ENCODE measurements at places on chromosomes 6 and 20. TPM values are rescaled to one million over a fixed set of nuclear protein-coding genes. Genes with fewer than 3 reads are reported as not detected.

PLEKHG1 gene
- total RNA-seq: 2.9 TPM

PRSS35 gene
- not detected for total RNA-seq

C20orf204 gene
- total RNA-seq: 3.7 TPM

SIRPD gene
- not detected for total RNA-seq

- DNase-seq: no peak
Observed at GRCh38 chr6:151058021-151058733, 181.6 kb upstream of the AKAP12 start.

- DNase-seq: no peak
Observed at GRCh38 chr6:149698175-149698574, 19.7 kb downstream of the LATS1 start.

DNA sequence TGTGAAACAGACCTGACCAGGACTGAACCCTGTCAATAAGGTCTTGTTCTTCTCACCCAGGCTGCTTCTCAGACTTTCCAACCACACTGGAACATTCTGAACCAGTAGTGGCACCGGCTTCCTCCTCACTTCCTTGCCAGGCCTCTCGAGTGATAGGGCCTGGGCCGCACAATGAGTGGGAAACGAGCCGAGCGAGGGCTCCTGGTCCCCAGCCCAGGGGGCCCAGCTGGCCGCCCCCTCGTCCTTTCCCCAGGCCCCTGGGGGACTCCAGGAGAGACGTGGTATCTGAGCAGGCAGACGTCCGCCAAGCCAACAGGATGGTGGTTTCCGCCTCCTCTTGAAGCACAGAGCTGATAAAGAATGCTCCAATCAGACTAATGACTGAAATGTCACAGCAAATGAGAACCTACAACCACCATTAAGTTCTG, 117.9 kb downstream of the GMDS start:
- peak; percentile 12 for DNase-seq

- DNase-seq: peak; percentile 82
Observed at GRCh38 chr6:108557494-108558371, 3.0 kb upstream of the FOXO3 start.

- no peak for DNase-seq
Observed at GRCh38 chr20:15507151-15507550, 1066.1 kb downstream of the KIF16B start.

- no peak for DNase-seq
Observed at GRCh38 chr20:9573335-9574151, 59.2 kb downstream of the LAMP5 start.

- DNase-seq: no peak
Observed at GRCh38 chr6:119322034-119322433, 27.5 kb downstream of the MAN1A1 start.

- no peak for DNase-seq
Observed at GRCh38 chr6:33702345-33702977, 9.0 kb downstream of the UQCC2 start.

GRCh38 chr6:9851541-9852380, 563.1 kb downstream of the TFAP2A start:
- no peak for DNase-seq

DNA sequence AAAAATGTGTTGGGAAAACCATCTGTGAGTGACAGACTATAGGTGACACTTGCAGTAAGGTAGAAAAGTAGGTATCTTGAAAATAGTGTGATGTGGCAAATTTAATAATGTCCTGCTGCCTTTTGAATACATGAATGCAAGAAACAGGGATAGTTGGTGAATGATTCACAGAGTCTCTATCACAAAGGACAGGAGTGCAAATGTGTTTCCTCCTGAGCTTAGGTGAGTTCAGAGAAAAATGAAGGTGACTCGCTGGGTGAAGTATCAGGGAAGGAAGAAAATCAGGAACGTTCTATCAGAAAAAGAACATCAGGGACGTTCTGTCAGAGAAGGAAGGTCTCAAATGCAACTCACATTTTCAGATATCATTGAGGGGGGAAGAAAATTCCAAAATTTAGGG, 557.8 kb upstream of the SLC35B3 start:
- DNase-seq: no peak

Measured in CD4-positive, alpha-beta memory T cell (primary cell).